Stimulated activated CD4-positive, alpha-beta T cell treated with anti-CD3 and anti-CD28 coated beads, TNF-alpha, amount 100 ng/mL, for 1 hour (primary cell): ENCODE measurements at places on chromosomes 4 and X.
A peak's percentile ranks its signal among the peaks of the same experiment; 100 is the strongest.

DNA sequence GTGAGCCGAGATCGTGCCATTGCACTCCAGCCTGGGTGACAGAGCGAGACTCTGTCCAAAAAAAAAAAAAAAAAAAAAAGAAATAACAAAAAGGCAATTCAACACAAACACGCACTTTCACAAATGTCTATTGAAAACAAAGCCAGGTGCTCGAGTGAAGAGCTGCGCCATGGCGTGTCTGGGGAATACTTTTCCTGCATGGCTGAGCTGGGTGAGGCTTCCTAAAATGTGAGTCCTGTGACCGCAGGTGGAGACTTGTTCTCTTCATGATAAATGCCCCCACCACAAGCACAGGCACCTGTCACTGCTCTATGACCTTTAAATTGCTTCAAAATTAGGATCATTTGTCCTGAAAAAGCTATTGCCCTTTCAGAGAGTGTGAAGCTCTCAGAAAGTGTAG is 4.0 kb upstream of the ABLIM2 start:
- no peak for DNase-seq

DNA sequence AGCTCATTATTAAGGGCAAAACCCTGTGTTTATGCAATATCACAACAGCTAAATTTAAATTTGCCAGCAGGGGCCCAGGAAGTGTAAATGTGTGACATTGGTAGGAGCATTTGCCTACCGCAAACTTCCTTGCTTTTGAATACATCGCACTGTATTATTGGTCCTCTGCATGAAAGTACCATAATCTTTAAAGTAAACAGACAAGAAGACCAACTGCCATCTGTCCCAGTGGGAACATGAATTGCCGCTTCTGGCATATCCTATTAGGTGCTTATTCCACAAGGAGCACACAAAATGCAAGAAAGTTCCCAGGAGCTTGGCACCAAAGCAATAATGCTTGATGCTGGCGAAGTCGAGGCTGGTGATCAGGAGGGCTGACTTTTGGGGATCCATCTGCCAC is 51.3 kb downstream of the SOD3 start:
- DNase-seq = no peak

DNA sequence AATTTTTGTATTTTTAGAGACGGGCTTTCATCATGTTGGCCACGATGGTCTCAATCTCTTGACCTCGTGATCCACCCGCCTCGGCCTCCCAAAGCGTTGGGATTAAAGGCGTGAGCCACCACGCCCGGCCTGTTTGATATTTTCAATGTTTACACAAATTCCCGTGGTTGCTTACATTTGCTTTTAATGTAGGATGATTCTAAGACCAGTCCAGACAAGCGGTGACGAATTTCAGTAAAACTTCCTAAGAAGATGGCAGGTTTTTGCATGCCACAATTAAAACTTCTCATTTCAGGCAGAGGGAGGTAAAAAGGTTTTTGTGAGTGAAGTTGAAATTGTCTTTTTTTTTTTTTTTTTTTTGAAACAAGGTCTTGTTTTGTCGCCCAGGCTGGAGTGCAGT is 41.4 kb upstream of the RBPJ start:
- no peak for DNase-seq

DNA sequence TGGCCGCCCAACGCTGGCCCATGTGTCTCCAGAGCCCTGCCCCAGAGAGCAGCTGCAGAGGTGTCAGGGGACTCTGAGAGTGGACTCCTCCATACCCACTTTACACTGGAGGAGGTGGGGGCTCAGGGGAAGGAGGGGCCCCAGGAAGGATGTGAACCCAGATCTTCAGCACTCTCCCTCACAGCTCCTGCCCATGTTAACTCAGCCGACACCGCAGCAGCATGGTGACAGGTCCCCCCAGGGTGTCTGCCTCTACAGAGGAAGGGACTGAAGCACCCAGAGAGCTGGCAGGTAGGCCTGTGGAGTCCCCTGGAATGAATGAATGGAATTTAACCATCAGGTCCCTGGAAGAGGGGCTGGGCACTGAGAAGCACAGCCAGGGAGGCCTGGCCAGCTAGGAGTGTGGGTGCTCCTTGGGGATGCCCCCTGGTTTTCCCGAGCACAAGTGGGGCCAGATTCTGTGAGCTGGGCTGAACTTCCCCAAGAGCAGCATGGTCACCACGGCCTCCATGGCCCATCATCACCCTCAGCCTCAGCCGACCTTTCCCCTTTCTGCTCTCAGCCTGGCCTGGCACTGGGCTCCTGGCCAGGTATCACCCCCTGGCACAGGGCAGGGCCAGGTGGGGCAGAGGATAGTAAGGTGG is 21.9 kb downstream of the SH3BP2 start:
- no peak for DNase-seq

- DNase-seq = no peak
Observed at GRCh38 chrX:136646602-136647239, 1.2 kb upstream of the CD40LG start.

DNA sequence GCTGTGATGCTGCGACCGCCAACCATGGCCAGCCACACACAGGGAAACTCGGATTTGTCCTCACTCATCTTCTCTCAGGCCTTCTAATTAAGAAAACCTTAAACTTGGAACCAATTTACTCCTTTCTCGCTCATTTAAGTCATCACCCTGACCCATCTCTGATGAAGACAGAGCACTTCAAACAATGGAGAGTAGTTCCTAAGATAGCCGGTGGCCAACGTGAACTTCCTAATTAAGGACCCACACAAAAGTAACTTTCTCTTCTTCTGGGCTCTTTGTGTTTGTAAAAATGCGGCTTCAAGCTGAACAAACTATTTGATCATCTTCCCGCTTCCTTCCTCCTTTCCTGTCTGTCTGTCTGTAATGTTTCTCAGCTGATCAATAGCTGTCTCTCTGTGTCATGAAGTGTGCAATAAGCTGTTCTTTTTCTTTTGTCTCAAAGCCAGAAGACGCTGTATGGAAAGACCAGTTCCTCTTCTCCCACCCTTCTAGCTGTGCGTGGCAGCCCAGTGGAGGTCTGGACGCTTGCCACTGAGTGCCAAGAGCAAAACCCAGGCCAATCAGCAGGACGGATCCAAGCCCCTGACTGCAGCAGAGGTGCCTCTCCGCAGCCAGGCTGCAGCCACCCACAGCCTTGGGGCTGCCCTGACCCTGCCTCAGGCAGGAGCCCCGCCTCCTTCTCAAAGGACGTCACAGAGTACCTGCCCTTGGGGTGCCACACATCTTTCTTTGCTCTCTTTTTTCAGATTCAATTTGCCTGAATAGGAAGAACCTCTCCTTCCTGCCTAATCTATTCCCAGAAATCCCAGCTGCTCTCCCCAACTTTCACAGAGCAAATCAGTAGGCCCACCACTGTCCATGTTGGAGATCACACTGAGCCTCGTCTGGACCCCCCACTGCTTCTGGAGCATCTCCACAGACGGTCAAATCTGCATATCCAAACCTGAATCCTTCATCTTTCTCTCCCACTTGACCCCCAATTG is 59.3 kb downstream of the MAML3 start:
- DNase-seq = peak; percentile 25

GRCh38 chr4:14920759-14921320 is 81.4 kb upstream of the CPEB2 start:
- no peak for DNase-seq

GRCh38 chr4:38769857-38770256 is 12.9 kb downstream of the TLR10 start:
- DNase-seq = no peak

DNA sequence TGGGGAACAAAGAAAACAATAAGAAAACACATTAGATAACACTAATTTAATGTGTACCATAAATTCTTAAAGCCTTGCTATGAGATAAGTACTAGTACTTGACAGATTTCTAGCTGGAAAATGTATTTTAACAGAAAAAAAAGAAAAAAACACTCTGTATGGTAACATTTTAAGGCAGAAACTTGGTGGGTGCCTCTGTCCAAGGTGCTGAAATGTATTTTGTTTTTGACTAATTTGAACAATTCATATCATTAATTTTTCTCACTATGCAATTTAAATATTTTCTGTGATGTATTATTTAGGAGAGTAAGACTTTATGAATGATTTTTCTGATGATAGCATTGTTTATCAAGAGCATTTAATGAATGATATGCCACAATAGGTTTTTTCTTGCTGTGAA is 107.5 kb downstream of the GABRG1 start:
- DNase-seq = no peak

DNA sequence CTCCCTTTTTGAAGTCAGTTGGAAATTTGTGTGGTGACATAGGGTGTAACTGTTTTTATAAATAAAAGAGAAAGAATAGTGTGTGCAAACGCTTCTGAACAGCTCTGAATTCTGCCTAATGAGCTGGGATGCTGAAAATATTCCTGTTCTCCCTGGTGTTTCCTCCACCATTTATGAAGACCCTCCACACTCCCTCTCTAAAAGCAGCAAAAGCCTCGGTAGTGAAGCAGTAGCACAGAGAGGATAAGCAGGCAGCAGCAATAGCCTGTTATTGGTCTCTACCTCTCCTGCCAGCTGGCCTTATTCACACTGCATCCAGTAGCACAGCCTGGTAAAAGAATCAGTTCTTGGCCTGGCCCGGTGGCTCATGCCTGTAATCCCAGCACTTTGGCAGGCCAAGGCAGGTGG is 406.1 kb downstream of the IQCM start:
- no peak for DNase-seq

GRCh38 chr4:82268050-82268825 is 105.6 kb downstream of the HNRNPD start:
- DNase-seq = no peak

GRCh38 chr4:39814403-39815185 is 116.7 kb downstream of the UBE2K start:
- no peak for DNase-seq

DNA sequence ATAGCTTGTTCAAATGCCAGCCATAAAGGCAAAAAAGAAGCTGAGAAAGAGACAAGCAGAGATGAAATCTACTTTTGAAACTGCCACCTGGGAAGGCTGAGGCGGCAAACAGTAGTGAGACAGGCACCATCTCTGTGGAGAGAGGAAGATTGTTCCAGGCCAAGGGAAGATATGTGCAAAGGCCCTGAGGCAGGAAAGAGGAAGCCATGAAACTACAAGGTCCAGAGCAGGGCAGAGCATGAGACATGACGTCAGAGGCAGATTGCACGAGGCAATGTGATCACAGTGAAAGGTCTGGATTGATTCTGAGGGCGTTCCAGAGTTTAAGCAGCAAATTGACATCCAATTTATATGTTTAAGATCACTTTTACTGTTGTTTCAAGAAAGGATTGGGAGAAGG is 226.1 kb downstream of the QDPR start:
- no peak for DNase-seq

GRCh38 chrX:19034025-19034424 is 50.1 kb upstream of the PHKA2 start:
- DNase-seq = no peak

DNA sequence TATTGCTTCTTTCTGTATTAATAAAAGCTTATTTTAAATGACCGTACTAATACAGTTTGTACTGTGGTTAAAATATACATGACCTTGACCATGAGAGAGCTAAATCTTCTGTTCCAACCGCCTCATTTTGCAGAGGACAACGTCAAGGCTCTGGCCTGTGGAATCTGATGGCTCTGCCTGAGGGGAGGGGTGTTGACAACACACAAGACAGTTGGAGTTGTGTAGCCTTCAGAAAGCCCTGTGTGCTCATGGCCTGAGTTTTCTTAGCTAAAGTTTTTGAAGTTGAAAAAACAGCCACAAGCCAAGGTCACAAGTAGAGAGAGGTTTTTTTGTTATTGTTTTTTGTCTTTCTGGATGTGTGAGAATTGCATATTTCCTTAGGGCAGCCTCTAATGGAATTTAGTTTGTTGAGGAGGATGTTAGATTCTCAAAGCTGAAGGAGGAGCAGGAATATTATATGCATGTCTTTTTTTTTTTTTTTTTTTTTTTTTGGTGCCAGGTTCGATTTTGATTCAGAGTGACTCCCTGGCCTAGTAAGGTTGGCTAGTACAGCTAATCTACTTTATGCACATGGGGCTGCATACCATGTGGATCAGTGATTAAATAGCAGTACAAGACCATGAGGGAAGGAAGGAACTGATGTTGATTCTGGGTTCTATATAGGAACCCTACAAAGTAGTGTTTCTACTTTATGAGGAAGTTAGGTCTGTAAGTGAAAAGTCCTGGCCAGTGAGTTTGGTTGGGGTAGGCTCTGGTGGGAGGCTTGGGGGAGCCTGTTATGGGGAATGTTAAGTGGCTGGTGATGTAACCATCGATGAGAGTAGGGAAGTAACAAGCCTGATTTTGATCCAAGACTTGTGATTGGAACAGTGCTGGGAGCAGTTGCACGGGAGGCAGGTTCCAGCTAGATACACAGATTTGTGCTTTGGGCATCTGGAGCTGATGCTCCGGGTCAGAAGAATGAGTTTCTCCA is 20.3 kb downstream of the SMS start:
- DNase-seq = no peak

GRCh38 chrX:140447150-140447549 is 57.7 kb downstream of the SOX3 start:
- DNase-seq = no peak

GRCh38 chr4:74408639-74409038 is 36.3 kb upstream of the AREG start:
- no peak for DNase-seq

- DNase-seq = no peak
Observed at GRCh38 chr4:3302786-3303564, 10.2 kb downstream of the RGS12 start.

- DNase-seq = no peak
Observed at GRCh38 chrX:19487520-19488200, 27.6 kb downstream of the MAP3K15 start.

DNA sequence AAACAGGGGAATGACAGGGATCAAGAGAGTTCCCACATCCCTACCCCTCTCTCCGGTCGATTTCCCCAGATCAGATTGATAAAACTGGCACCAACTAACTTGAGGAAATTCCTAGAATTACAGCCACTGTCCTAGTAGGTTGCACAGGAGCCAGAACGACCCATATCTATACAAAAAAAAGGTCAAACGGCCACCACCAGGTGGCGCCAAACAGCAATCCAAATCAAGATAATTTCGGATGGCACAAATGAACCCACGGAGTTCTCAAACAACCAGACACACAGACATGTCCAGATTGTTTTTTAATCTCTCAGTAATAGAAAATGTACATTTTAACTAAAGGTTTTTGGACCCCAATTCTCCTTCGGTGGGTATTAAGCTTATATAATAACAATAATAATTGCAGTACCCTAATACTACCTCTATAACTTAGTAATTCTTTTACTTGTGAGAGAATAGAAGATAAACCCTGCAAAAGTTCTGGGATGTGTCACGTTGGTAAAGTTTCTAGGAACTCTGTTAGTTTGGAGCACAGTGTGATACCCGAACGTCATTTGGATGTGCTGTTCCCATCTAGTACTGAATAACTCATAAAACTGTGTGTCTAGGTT is 212.6 kb downstream of the SPOCK3 start:
- DNase-seq = peak; percentile 39

- DNase-seq = no peak
Observed at GRCh38 chrX:2820136-2820771, 8.5 kb upstream of the GYG2 start.

DNA sequence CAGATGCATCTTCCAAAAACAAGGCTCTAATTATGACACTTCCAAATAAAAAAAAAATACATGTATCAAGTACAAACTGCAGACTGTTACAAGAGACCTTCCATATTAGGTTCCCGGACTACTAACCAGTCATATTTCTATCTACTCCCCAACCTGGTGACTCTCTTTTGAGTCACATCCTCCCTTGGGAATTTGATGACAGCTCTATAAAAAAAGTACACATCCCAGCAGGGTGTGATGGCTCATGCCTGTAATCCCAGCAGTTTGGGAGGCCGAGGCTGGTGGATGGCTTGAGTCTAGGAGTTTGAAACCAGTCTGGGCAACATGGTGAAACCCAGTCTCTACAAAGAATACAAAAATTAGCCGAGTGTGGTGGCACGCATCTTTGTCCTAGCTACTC is 14.9 kb downstream of the RPGR start:
- DNase-seq = no peak

- no peak for DNase-seq
Observed at GRCh38 chr4:66926687-66927086, 618.6 kb downstream of the CENPC start.
